ENCODE measurements at places on chromosomes 2 and 18.

DNA sequence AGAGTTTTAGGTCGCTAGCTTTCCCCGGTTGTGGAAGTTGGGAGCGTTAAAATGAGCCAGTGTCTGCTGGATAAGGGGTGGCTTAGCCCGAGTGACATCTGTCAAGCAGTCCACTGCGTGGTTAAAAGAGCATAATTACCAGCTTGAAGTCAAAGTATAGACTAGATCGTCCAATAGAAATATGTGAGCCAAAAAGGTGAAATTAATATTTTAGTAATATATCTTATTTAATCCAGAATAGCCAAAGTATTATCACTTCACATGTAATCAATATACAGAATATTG is 654 bp downstream of the COMMD1 start:
- no peak for DNase-seq

DNA sequence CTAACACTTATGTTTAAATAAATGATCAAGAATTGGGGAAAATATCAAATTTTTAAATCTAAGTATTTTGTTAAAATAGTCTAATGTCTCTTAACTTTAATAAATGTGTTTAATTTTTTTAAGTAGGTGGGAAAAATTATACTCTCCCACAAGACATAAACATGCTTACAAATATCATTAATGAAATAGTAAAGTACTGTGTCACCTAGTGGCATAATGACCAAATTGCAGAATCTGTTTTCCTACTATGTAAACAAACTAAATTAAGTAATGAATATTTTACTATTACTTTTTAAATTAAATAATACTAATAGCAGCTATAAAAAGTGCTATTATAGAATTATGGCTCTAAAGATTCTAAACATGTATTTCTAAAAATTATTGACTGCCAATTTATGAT is 52.0 kb upstream of the CHAC2 start:
- DNase-seq: peak; percentile 6

GRCh38 chr2:115292742-115293141 is 850.3 kb downstream of the DPP10 start:
- no peak for DNase-seq

- no peak for DNase-seq
Measured at GRCh38 chr2:173159791-173160463, 84.3 kb downstream of the MAP3K20 start.

DNA sequence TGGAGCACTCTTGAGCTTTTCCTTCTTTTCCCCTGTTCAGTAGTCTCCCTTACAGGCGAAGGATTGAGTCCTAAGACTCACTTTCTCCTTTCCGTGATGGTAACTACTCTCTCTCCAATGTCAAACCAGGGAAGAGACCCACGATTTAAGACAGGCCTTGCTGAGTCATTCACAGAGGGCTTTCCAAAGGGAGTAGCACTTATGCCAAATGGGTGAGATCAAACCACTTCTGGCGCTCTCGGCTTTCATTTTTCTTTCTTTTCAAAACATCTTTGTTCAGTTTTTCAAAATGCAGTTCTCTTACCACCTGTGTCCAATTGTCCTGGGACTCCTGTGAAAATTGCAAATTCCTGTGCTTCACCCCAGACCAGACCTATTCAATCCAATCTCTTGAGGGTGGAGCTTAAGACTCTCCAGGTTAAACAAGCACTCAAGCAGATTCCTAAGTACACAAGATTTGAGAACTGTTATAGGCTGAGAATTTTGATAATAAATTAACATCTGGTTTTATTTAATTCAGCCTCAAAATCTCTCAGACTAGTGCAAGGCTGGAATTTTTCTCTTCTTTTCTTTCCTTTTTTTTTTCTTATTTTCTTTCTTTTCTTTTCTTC is 14.4 kb upstream of the MRPL19 start:
- DNase-seq: no peak

DNA sequence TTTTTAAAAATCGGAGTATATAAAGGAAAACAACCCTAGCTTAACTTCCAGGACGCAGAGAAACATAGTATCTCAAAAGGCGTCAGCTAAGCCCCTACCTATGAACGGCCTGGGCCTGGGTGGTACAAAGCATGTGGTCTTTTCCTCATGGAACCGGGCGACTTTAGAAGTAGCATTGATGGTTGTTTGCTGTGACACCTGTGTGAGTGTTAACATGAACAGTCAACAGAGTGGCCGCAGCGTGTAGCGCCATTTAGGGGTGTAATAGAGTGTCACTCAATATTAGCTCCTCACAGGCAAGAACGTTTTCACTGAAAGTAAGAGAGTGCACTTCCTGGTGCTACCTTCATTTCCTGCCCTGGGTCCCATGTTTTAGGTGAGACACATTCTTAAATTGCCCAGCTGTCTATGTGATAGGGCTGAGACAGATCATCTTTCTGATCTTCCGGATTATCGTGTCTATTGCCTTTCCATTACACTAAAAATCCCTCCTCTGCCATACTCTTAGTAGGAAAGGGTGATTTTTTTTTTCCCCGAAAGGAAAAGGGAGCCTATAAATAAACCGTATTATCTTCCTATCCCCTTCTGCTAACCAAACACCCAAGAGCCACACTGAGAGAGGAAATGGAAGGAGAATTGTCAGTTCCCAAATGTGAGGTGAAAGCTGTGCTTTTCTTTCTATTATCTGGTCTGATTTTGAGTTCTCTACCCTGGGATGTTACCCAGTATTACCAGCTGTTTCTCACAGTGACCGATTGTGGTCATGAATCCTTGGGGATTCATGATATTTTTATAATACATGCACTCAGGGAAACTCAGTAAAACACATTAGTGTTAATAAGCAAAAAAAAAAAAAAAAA is 1.3 kb downstream of the GORASP2 start:
- no peak for DNase-seq

DNA sequence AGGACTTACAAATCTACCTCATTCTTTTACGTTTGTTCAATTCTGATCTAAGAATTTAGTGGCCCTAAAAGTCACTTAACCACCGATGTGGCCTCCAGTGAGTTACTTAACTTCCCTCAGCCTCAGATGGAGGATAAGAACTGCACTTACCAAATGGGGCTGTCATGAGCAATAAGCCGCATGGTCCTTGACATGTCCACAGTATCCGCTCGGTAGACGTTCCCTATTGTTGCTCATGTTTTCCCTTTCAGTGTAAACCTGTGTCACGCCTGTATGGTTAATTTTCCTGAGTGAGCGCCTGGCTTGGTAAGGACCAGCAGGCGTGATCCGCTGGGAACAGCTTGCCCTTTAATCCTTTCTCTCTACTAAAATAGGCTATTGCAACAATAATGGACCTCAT is 20.3 kb downstream of the SEC11C start:
- no peak for DNase-seq

Data from COLO829 (cell line).